Activated CD4-positive, alpha-beta T cell treated with anti-CD3 and anti-CD28 coated beads, Interleukin-2, amount 50 U/mL, for 48 hours (primary cell): ENCODE measurements at places on chromosomes 13 and 19.

GRCh38 chr13:44158881-44159632 lies 214.6 kb upstream of the SERP2 start:
- DNase-seq, result no peak

- DNase-seq, result no peak
Observed at GRCh38 chr19:45146251-45146650, 14.5 kb downstream of the NKPD1 start.

GRCh38 chr13:76885203-76886004 lies 801 bp downstream of the KCTD12 start:
- DNase-seq, result peak; percentile 58

- no peak for DNase-seq
Observed at GRCh38 chr13:74870865-74871264, 611.1 kb downstream of the TBC1D4 start.

- DNase-seq, result peak; percentile 36
Observed at GRCh38 chr19:8512115-8512967, 1.6 kb downstream of the ZNF414 start.

DNA sequence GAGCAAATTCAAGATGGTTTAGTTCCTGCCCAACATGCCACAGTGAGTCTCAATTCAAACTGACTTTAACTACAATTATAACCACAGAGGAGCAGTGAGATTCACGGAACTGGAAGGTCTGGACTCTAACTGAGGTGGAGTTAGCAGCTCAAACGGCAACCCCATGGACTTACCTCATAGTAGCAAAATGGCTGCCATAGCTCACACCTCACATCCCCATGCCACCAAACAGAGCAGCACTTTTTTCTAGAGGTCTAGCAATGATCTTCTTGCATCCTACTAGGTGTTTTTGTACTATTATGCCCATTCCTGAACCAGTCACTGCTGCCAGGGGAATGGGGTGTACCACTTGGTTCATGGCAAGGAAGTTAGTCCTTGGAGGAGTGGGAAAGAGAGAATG lies 87.7 kb downstream of the ZNF536 start:
- no peak for DNase-seq

GRCh38 chr19:19226663-19227062 lies 14.9 kb downstream of the NCAN start:
- DNase-seq, result no peak

- DNase-seq, result no peak
Observed at GRCh38 chr13:24104723-24105122, 55.8 kb upstream of the SPATA13 start.

DNA sequence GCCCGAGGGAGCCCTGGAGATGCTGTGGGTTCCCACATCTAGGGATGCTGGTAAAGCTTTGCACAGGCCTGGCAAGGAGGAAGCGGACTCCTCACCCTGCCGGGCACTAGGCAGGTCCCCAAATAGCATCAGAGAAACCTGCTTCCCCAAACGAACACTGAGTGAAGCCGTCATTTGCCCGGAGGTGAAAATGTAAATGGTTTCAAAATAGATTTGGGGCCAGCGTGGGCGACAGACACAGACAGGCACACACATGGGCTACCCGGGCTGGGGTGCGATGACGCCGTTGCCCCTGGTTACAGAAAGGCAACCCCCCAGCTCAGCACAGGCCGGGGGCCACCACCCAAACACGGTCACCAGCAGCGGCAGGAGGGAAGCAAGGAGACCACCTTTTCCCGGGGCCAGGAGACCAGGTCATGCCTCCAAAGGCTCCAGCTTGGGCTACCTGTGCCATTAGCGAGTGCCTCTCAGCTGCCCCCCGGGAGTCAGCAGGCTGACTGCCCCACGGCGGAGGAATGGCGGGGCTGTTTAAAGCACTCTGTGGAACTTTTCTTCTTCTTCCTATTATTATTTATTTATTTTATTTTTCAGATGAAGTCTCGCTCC lies 47.5 kb upstream of the NDUFS7 start:
- no peak for DNase-seq

DNA sequence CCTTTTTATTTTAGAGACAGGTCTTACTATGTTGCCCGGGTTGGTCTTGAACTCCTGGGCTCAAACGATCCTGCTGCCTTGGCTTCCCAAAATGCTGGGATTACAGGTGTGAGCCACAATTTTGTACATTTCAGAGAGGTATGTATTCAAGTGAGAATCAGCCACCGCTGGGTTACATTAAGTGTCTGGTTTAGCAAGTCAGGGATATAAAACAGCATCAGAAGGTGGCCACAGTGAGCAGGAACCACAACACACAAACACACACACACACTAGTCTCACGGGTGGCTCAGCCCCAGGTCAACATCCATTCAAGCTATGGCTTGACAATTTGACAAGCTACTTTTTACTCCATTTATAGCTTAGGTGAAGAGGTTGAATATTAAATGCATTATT lies 20.2 kb downstream of the KLK5 start:
- no peak for DNase-seq

DNA sequence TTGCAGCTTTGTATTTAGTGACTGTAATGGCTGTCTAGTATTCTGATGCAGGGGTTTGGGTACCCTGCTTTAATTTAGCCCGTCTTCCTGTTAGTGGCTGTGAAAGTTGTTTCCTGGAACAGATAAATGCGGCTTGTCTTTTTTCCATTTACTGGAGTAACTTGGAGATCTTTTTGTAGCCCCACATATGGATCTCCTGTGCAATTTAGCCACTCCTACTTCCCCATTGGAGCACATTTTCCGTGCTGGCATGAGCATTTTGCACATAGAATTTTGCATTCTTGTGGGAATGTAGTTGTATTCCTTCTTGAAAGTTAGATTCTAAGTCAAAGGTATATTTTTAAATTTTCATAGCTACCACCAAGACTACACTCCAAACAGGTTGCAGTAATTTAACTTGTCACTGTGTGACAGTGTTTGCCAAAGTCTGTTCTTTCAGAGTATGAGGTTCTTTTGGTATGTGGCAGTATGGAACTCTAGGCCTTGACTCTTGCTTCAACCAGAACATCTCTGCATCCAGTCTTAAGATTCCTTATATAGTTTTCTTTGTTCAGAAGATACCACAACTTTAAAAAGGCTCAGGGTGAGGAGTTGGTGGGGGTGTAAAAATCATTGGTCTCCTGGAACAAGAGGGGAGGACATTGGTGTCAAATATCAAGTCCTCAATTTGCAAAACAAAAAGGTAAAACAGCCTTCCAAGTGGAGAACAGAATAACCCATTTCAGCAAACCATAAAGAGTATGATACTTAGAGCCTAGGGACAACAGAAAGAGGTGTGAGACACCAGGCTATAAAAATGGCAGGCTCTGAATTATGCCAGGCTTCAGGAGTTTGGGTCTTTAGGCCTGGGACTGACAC lies 21.1 kb upstream of the CCDC97 start:
- DNase-seq, result no peak

DNA sequence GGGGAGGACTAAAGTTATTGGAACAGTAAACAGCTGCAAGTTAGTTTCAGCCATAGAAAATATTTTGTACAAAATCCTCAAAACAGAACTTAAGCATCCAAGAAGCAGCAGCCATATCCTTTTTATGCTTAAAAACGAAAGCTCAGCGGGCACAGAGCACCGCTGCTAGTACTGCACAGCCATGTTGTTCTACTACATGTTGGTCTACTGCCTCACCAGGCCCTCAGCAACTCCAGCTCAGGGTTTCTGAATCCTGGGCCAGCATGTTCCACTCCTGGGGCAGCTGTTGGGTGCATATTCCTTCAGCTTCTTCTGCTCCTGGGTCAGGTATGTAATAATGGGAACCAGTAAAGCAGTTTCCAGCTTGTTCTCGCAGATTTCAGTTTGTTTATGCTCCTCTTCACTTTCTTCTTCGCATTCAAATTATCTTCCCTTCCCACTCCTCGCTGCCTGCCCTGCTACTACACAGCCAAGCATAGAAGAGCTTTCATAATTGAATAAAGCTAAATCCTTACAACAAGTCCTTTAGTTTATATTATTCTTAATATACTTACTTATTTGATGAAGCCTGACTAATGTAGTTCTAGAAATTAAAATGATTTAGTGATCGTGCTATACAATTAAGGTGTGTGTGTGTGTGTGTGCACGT lies 820.5 kb upstream of the ATXN8OS start:
- no peak for DNase-seq

DNA sequence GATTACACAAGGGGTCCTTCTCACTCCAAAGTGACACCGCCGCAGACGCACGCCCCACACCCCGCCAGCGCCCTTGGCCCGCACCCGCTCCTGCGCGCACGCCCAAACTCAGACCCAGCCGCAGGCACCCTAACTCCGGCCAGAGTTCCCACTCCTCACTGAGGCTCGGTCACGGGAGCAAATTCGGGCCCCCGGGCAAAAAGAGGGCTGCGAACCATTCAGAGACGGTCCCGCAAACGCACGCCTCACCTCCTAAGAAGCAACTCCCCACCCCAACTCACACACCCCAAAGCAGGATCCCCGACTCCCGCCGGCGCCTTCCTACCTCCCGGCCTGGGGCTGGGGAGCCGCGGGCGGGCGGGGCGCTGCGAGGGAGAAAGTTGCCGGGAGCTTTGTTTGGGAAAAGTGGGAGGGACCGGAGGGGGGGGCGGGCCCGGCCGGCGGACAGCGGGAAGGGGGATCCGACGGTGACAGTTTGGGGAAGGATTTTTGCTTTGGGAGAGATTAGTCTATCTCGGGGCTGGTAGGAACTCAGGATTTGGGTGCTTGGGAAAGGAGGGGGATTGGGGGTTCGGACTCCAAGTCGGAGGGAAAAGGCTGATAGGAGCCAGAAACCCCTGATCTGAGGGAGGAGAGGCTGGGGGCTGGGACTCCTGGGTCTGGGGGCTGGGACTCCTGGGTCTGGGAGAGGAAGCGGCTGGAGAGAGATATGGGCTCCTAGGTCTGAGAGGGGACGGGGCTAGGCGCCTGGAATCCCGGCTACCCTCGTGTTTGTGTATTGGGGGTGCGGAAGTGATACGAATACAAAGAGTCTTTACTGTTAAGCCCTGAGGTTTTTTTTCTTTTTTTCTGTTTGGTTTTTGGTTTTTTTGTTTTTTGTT lies at the start of gene TEAD2:
TEAD2 (minus strand) TSS at position 369 of the 881 bp plus-strand sequence. CDS start 2,341 bp downstream, outside the sequence.
- no peak for DNase-seq

GRCh38 chr13:62387647-62388046 lies 972.0 kb upstream of the PCDH20 start:
- no peak for DNase-seq

DNA sequence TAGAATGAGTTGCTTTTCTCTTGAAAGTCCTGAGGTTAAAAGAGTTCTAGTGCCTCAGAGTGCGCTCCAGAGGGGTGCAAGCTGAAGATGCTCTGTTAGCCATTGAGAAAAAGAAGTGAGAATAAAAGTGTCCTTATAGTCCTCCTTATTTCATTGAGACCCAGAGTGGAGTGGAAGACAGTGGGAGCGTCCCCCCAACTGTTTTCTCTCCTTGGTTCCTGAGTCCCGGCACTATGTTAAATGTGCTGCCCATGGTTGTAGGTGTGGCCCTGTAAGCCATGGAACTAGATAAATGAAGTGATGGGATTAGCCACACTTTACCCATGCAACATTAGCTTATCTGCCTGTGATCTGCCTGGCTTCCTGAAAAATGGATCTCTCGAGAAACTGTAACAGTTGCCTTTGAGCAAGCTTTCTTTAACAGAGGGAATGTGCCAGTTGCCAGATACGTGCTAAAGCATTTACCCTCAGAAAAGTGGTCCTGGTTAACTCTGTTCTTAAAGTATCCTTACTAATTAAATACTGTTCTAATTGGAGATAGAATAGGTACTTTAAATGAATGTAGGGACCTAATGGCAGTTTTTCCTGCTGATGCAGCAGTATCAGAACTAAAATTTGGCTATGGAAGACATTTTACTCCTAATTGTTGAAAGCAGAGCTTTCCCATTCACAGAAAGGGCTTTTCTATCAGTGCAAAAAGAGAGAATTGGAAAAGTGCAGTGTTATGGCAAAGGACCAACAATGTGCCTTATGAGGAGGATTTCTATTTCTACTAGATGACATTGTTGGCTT lies 21.4 kb upstream of the PSG9 start:
- peak; percentile 32 for DNase-seq

DNA sequence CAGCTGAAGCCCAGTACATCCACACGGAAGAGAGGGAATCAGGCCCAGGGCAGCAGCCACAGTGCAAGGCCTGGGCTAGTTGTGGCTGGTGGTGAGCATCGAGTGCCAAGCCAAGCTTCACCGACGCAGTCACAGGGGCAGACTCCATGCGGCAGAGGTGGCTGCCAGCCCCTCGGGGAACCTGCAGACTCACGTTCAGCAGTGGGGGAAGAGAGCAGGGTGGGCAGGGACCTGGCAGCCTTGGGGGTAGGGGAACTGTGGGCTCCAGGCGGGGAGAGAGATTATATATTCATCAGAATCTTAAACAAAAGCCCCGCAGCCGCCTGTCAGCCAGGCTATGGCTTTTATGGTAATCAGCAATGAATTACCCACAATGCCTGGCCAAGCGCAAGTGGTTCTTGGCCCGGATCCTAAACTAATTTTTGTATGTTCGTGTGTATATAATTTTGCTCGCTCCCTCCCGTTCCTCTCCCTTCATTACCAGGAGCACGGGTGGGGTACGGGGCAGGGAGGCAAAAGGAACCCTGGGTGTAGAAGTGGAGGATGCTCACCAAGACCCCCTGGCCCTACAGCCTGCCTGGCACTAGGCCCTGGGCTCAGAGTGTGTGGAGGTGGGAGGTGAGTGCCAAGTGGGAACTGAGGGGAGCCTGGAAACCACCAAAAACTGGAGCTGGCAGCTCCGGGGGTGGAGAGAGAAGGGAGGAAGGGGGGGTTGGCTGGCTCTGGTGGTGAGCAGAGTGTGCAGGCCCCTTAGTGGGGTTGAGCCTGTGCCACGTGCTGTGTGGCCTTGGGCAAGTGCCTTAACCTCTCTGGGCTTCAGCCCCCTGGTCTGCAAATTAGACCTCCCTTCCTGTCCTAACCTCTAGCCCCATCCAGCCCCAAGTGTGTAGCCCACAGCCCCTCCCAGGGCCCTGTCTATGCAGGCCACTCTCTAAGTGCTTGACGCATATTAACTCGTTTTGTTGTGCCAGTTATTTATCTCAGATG lies 31.9 kb downstream of the PTPRS start:
- no peak for DNase-seq

DNA sequence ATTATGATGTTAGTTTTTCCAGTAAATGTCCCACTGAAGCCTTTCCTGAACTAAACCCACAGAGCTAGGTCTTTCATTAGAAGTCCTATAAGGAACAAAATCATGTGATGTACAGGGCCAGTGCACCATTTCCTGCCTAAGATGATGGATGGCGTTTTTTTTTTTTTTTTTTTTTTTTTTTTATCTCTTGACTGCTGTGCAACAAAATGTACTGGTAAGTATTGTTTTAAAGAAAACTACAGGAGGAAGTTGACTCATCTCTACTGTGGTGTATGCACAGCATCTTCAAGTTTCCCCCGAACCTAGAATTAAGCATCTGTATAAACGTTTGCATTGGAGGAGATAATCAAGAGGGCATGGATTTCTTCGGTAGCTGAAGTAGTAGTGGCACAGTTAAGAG lies 197.5 kb downstream of the NBEA start:
- DNase-seq, result no peak
